ENCODE measurements at places on chromosomes 5 and 9.
A peak's percentile ranks its signal among the peaks of the same experiment; 100 is the strongest.

DNA sequence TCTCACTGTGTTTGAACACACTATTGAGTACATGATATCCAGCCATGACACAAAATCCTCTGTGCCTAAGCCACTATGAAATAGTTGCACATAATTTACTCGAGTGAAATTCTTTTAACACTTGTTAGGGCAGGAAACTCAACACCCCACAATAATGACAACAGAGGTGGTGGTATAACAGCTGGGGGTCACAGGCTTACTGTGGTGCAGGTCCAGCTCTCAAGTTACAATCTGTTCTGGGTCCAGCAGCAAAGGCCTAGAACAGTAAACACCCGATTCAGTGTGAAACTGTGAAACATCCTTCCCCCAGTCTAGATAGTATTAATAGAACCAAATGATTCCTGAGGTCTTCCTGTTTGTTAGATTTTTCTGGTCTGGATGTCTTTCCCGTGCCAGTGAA is 102.9 kb upstream of the APC start:
- no peak for DNase-seq

DNA sequence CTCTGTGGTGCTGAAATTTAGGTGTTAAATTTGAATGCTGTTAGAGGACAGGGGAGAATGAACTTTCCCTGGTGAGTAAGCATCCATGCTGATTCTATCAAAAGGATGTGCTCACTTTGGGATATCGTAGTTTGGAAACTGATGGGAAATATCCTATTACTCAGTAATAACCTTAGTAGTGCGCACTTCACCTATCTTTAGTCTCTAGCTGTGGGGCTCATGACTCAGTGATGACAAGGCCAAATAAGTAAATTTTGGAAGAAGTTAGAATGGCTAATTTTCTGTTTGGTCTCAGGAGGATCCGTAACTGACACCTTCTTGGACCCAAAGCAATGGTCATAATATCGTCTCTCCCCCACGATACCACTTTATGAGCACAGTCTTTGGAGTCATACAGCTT is 448.4 kb downstream of the PSAT1 start:
- DNase-seq: no peak

GRCh38 chr5:73365301-73365853 is 83.2 kb downstream of the FOXD1 start:
- peak; percentile 83 for DNase-seq

GRCh38 chr5:83527221-83527620 is 55.7 kb downstream of the VCAN start:
- no peak for DNase-seq

GRCh38 chr5:74336297-74336696 is 304.2 kb downstream of the ENC1 start:
- no peak for DNase-seq

GRCh38 chr9:134875371-134875770 is 5.2 kb upstream of the FCN2 start:
- no peak for DNase-seq

GRCh38 chr9:125881042-125881441 is 133.9 kb downstream of the PBX3 start:
- no peak for DNase-seq

DNA sequence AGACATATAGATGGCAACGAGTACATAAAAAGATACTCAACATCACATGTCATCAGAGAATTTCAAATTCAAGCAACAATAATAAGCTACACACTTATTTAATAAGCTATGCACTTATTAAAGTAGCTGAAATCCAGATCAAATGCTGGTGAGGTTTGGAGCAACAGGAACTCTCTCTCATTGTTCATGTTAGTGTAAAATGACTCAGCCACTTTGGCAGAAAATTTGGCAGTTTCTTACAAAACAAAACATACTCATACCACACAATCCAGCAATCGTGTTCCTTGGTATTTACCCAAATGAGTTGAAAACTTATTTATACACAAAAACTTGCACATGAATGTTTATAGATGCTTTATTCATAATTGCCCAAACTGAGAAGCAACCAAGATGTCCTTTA is 131.5 kb upstream of the NFIL3 start:
- DNase-seq: no peak

- DNase-seq: no peak
Measured at GRCh38 chr9:86676396-86676795, 270.9 kb downstream of the GAS1 start.

GRCh38 chr5:154829181-154829588 is 21.2 kb downstream of the FAXDC2 start:
- DNase-seq: no peak

DNA sequence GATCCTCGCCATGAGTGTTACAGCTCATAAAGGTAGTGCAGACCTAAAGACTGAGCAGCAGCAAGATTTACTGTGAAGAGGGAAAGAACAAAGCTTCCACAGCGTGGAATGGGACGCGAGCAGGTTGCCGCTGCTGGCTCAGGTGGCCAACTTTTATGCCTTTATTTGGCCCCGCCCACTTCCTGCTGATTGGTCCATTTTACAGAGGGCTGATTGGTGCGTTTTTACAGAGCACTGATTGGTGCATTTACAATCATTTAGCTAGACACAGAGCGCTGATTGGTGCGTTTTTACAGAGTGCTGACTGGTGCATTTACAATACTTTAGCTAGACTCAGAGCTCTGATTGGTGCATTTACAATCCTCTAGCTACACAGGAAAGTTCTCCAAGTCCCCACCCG is 13.9 kb downstream of the PLK2 start:
- no peak for DNase-seq

DNA sequence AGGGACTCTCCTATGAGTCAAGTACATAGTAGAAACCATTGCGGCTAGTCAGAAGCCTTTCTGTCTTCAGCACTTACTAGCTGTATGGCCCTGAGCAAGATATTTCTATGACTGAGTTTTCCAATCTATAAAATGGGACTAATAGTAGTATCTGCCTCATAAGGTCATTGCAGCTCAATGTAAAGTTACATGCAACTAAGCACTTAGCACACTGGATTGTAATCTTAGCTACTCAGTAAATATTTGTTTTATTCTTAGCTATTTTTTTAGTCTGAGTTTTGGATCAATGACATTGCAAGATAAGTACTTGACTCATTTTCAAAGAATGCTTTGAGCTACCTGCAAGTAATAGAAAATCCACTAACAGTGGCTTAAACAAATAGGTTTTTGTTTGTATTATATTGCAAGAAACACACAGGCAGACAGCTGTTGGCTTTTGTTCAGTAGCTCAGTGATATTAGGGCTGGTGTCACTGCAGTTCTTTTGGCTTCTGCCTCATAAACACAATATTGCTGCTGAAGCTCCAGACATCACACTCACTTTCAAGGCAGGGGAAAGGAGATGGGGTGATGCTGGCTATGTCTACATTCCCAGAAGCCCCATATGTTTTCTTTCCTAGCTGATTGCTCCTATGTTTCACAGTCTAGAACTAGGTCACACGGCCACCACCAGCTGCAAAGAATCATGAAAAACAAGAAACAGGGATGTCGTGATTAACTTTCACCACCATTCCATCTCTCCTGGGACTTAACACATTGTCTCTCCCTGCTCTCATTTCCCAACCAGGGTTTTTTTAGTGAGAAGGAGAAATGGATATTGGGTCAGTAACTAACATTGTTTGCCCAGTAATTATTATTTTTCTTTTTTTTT is 26.9 kb upstream of the FAT2 start:
- no peak for DNase-seq

DNA sequence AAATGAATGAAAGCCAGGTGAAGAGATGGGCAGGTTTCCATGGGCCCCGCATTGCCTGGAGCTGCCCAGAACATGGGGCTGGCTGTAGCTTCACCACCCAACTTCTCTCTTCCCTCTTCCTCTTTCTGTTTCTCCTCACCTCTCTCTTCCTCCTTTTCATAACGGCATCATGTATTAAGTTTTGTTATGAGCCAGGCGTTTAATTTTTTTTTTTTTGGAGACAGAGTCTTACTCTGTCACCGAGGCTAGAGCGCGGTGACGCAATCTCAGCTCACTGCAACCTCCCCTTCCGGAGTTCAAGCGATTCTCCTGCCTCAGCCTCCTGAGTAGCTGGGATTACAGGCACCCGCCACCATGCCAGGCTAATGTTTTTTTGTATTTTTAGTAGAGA is 13.0 kb upstream of the SPINK4 start:
- DNase-seq: no peak
